ENCODE measurements at places on chromosomes 12 and 14.

- DNase-seq, result no peak
These were observed 712.6 kb downstream of the SLC16A7 start for GRCh38 chr12:60308366-60308991.

DNA sequence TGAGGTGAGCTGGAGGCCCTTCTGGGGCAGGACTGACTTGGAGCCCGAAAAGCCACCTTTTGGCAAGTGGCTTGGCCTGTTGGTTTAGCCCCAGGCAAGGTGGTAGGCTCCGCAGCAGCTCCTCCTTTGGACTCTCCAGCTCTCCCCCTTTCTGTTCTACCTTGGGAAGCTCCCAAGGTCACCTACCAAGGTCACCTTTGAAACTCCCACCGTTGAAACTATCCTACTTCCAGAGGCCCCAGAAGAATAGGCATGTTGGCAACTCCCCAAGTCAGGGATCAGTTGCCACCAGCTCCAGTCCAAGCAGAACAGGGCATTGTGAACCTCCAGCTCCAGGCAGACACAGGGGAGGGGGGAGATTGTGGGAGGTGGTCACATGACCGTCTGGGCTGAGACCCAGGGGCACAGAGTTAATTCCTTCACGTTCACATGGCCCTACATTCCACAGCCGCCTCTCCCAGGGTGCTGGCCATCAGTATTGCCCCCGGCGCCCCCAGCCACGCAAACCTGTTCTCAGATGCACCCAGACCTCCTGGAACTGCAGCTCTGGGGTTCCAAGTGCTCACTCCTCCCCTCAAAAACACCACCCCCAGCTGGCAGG lies 14.4 kb downstream of the IRF2BPL start:
- DNase-seq, result no peak

GRCh38 chr12:115897729-115898128 lies 379.8 kb downstream of the MED13L start:
- peak; percentile 20 for DNase-seq

- DNase-seq, result no peak
These were observed 11.3 kb downstream of the MED13L start for GRCh38 chr12:116266168-116266601.

DNA sequence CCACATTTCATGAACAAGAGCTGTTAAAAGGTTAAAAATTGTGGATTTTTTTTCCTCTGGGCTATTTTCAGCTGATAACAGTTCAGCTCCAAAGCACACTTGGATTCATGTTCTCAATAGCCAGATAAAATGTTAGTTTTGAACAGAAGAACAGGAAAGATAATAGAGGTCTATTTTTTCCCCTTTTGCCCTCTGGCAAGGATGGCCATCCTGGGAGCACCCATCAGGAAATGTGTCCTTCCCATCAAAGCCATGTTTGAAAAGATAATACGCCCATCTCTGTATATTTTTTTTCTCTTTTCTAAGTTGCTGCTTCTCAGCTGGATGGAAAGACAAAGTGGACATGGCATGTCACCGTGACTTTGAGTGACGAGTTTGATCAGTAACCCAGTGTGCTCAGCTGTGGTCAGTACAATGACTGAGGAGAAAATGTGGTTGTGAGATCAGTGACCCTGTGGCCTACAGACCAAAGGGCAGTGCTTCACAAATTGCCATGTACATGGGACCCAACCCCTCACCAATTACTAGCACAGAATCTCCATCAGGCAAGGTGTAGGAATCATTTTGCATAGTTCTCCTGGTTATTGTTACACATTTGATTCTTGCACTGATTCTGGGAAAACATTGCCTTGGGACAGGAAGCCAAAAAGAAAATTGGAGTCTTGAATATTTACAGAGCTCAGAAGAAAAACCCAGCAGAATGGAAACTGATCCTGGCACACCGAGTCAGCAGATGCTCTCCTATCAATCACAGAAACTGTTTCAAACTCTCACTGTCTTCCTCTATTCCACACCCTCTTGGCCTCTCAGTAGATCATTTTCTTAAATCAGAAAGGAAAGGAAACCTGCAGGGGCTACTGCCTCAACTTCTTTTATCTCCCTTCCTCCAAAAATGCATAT lies 64.3 kb downstream of the ANO6 start:
- no peak for DNase-seq

- no peak for DNase-seq
These were observed 183.9 kb downstream of the CACNA1C start for GRCh38 chr12:2236506-2237294.

DNA sequence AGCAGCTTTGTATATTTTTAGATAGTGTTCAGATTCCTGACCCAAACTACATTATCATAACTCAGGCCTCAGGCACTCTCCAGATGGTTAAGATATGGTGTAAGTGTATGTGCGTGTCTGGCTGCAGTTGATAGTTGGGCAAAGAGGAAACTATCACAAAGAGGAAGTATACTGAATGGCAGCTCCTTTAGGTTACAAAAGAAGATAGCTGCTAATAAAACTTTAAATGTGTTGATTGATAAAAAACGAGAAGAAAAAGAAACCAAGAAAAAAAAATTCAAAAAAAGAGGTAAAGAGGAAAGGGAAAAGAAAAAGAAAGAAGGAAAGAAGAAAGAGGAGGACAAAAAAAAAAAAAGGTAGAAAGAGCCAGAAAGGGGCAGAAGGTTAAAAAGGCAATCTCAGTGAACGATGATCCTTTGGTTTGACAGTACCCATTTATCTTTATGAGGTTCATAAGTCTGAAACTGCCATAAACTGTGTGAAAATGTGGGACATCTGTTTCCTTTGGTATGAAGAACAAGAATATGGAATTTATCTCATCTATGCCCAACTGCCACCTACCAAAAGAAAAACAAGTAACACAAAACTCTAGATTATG lies 42.2 kb downstream of the TAOK3 start:
- DNase-seq, result no peak

GRCh38 chr14:30507209-30507608 lies 51.7 kb upstream of the G2E3 start:
- no peak for DNase-seq

DNA sequence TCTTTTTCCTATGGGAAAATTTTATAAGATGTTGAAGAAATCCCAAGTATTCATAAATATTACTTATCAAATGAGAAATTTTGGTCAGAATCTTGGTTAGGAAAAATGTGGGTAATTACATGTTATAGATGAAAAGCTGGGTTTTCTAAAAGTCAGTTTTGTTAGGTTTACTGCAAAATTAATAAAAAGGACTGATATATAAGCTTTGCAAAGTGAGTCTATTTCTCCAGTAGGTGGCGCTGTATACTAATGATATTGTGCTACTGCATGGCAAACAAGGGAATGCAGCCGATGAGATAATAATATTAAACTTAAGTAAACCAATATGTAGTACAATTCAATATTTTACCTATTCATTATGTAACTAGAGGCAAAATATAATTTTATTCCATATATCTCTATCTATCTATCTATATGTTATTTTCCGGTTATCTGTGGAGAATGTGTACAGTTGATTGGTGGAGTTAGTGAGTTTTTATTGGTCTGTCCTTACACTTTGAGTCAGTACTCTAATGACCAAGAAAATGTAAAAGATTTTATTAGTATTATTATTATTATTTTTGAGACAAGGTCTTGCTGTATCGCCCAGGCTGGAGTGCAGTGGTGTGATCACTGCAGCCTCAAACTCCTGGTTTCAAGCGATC lies 32.9 kb downstream of the MIPOL1 start:
- DNase-seq, result peak; percentile 77

- no peak for DNase-seq
These were observed 36.1 kb upstream of the PRICKLE1 start for GRCh38 chr12:42625611-42626010.

GRCh38 chr12:27766587-27766986 lies 13.4 kb upstream of the KLHL42 start:
- no peak for DNase-seq

- no peak for DNase-seq
These were observed 7.4 kb downstream of the RAN start for GRCh38 chr12:130879212-130879686.

DNA sequence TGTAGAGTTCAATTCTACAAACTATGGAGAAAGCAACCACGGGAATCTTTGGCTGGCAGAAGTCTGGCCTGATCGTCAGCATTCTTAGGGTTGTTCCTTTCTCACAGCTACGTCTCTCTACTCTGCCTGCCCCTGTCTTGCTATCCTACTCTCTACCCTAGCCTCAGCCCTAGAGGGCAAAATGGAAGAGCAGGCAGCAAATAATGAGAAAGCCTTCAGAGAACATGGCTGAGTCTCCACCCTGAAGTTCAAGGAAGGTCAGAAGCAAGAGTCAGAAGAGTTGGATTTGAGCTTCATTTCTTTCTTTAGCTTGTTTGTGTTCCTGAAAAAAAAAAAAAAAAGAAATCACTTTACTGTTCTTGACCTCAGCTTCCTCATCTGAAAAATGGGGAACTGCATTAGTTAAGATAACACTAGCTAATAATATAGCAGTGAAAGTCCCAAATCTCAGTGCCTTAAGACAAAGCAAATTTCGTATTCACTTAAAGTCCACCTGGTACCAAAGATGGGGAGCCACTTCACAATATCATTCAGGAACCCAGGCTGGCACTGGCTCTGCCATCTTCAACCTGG lies 50.2 kb upstream of the CCND2 start:
- no peak for DNase-seq

- DNase-seq, result peak; percentile 98
These were observed 400.9 kb upstream of the PDE3A start for GRCh38 chr12:19967431-19967830.

DNA sequence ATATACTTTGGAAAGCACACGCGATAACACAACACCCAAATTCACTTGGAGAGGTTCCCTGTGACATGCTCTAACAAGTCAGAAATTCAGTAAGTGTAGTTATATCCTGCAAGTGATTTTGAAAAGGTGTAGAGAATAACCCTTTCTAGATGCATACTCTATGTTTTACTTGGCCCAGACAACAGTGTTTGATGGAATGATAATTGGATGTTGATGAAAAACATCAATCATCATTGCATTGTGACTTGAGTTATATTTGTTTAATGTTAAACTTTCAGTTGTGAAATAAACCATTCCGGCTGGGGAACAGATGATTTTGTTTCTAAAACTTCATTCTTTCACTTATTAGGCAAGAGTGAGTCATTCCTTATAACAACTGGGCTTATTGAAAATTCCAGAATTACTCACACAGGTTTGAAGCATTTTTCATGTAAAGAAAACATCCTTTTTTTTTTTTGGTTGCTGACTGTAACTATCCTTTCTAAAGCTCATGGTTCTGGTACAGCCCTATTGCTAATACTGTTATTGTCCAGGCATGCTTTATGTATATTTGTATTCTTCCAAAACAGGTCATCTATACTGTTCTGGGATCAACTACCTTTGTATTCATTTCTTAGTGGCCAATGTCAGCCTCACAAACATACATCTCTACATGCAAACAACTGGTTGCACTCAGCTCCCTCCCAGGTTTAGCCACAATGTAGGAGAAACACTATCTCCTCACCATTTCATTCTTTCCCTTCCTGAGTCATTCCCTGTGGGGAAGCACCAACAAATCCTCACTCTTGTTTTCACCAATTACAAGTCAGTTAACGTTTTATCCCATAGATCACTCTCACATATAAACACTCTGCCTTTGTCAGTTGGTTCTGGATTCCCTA lies 121.2 kb upstream of the LRIG3 start:
- peak; percentile 96 for DNase-seq

GRCh38 chr12:39988574-39988973 lies 117.3 kb downstream of the SLC2A13 start:
- DNase-seq, result no peak

GRCh38 chr14:106679776-106680175 lies 1153.4 kb downstream of the TMEM121 start:
- no peak for DNase-seq

- DNase-seq, result no peak
These were observed 25.9 kb upstream of the KCNA5 start for GRCh38 chr12:5017638-5018348.

- no peak for DNase-seq
These were observed 57.4 kb downstream of the RFLNA start for GRCh38 chr12:124352257-124352656.

DNA sequence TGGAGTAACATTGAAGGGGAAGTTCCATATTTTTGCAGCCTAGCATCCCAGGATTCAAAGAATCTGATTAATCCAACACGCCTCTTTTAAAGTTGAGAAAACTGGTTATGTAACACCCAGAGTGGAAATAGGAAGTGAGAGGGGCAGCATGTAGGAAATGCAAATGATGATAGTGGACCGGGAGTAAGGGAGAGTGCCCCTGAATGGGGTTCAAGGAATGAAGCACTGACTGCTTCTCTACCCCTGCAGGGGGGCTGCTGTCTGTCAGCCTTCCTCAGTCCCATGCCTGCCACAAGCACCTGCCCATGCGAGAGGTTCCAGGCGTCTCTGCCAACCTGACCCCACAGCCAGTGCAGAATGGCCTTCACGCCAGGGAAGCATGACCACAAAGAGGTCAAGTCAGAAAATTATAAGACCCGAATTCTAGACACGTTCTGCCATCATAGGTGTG lies 126.5 kb upstream of the CCND2 start:
- DNase-seq, result no peak

GRCh38 chr12:67969134-67969802 lies 20.0 kb upstream of the IFNG-AS1 start:
- peak; percentile 2 for DNase-seq

- DNase-seq, result no peak
These were observed 123.7 kb upstream of the NTF3 start for GRCh38 chr12:5308216-5308615.

DNA sequence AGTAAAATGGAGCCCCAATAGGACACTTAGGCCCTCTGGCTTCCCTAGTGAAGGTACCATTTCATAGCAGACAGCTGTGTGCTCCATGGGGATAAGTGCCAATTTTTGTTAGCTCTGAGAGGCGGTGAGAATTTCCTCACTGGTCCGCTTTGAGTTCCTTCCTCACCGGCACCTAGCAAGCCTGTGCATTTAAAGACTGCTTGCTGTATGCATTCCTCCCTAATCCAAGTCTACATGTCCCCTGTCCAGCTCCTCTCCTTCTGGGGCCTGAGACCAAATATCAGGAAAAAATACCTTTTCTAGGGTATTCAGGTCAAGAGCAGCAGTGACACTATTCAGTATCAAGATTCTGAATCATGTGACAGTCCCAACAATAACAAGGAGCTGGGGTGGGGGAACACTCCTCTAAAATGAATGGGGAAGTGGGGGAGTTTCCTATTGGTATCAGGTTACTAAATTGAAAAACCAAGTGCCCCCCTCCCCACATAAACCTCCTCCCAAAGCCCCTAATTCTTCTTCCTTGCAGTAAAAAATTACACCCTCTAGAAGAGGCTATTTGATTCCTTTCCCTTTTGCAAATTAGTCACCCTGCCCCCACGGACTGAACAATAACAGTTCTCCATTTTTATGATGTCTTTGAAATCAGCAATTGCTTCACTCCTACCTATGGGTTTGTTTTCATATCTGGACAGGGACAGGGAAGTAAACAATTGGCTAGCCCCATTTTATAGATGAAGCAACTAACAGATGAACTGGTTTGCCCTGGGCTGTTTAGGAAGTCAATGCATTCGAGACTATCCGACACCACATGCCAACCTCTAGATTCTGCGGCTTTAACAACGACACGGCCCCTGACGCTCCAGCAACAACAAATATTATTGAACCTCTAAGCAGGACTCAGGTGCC lies 28.9 kb downstream of the BCL11B start:
- DNase-seq, result no peak

GRCh38 chr12:117671734-117672133 lies 297.1 kb downstream of the KSR2 start:
- DNase-seq, result peak; percentile 52

Measured in fibroblast of mammary gland (primary cell).